ENCODE measurements at places on chromosomes 16 and 17.

GRCh38 chr17:42578282-42578869, 847 bp upstream of the PSMC3IP start:
- peaks cover 41% of the 10 kb centered on the region for H3K36me3 ChIP-seq
- no peaks in the 10 kb centered on the region for H3K27me3 ChIP-seq
- peak; percentile 96 for DNase-seq
- H3K4me1 ChIP-seq: no peaks in the 10 kb centered on the region

- DNase-seq: no peak
- no peak overlapping the region for H3K4me3 ChIP-seq
- no peak overlapping the region for H3K27ac ChIP-seq
- H3K36me3 ChIP-seq: no peaks in the 10 kb centered on the region
Measured at GRCh38 chr17:73316919-73317505, 5.2 kb upstream of the CDC42EP4 start.

DNA sequence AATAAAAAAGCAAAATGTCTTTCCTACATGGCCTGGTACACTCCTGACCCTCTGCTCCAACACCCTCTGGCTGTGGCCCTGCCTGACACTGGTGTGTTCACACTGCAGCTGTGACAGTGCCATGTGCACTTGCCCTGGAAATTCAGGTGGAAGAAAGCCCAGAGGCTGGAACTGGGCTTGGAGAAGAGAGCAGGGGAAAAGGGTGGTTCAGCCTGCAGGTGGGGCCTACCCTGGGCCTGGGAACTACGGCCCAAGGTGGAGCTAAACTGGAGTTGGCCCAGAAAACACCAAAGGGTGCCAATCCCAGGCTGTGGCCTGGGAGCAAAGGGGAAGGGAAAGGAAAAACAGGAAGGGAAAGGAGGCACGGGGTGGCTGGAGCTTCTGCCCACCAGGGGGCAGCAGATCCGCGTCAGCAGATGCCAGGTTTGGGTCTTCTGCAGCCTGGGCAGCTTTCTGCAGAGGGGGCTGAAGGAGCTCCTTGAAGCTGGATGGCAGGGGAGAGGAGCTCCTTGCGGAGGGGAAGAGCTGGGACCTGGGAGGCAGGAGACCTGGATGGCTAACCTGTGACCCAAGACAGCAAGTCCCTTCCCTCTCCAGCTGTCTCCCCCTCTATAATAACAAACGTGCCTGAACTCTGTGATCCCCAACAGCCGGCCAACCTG, 15.4 kb upstream of the CTCF start:
- H3K36me3 ChIP-seq: 0 out of 2 replicates have a peak, but pooled peaks cover 3% of the 10 kb centered on the region
- DNase-seq: peak; percentile 92
- no peak overlapping the region for H3K27ac ChIP-seq
- H3K4me1 ChIP-seq: no peaks in the 10 kb centered on the region
- H3K4me3 ChIP-seq: no peak overlapping the region
- no peaks in the 10 kb centered on the region for H3K27me3 ChIP-seq

GRCh38 chr16:15613676-15614075, 29.3 kb downstream of the MARF1 start:
- H3K4me1 ChIP-seq: no peaks in the 10 kb centered on the region
- H3K4me3 ChIP-seq: no peak overlapping the region
- DNase-seq: no peak
- peaks cover 57% of the 10 kb centered on the region for H3K36me3 ChIP-seq

DNA sequence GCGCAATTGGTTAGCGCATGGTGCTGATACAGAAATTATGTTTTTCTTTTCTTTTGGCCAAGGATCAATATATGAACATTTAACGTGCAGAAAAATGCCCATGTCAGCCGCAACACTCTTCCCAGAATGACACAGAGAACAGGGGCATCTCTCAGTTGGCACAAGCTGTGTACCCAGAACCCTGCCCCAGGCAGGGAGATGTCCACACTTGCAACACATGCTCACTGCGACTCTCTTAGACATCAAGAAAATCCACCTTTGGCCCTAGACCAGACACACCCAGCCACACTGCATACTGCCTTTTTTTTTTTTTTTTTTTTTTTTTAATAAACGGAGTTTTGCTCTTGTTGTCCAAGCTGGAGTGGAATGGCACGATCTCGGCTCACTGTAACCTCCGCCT, 17.0 kb downstream of the PITPNA start:
- H3K4me1 ChIP-seq: no peaks in the 10 kb centered on the region
- H3K4me3 ChIP-seq: no peak overlapping the region
- no peak for DNase-seq
- H3K27me3 ChIP-seq: no peaks in the 10 kb centered on the region
- no peak overlapping the region for H3K27ac ChIP-seq

DNA sequence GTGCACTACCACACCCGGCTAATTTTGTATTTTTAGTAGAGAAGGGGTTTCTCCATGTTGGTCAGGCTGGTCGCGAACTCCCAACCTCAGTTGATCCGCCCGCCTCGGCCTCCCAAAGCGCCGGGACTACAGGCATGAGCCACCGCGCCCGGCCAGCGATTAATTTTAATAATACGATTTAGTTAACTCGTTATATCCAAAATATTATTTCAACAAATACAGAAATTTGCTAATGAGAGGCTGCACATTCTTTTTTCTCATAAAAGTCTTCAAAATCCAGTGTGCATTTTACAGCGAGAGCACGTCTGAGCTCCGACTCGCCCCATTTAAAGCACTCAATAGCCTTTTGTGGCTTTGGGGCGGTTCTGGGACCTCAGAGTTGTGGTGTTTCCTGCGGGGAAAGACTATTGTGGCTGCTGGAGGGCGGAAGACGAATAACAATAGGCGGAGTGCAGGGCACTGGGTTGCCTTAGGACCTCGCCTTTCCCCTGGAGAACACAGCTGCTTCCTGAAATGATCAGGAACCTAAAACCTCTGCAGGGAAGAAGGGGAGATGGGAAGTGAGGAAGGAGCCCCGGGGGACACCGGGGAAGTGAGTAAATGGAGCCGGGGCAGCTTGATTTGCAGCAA, 2.9 kb upstream of the ZSCAN10 start:
- no peaks in the 10 kb centered on the region for H3K36me3 ChIP-seq
- peaks cover 16% of the 10 kb centered on the region for H3K4me1 ChIP-seq
- DNase-seq: peak; percentile 61
- H3K27ac ChIP-seq: no peak overlapping the region
- H3K4me3 ChIP-seq: no peak overlapping the region
- H3K27me3 ChIP-seq: no peaks in the 10 kb centered on the region

- DNase-seq: no peak
- no peaks in the 10 kb centered on the region for H3K4me1 ChIP-seq
- H3K27me3 ChIP-seq: no peaks in the 10 kb centered on the region
Measured at GRCh38 chr17:2195729-2196128, 107.9 kb downstream of the SMG6 start.

GRCh38 chr16:68779891-68780290, 42.8 kb downstream of the CDH1 start:
- no peaks in the 10 kb centered on the region for H3K36me3 ChIP-seq
- H3K4me1 ChIP-seq: peaks cover 31% of the 10 kb centered on the region
- no peak for DNase-seq
- H3K4me3 ChIP-seq: no peak overlapping the region

DNA sequence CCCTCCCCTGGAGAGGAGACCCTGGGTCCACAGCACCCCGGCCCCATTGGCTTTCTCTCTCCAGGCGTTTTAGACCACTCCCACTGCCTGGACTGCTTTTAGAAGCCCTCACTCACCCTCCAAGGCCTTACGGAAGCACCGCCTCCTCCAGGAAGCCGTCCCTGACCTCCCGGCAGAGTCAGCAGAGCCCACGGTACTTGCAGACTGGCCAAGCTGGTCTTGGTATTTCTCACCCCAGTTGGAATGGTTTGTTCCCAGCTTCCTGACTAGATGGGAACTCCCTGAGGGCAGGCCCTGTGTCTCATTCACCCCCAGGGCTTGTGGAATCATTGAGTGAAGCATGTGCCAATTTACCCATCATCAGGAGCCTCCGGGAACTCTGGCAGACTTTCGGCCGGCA, 9.2 kb downstream of the SCGB1C2 start:
- H3K27ac ChIP-seq: no peak overlapping the region
- no peak for DNase-seq
- no peak overlapping the region for H3K4me3 ChIP-seq
- H3K4me1 ChIP-seq: no peaks in the 10 kb centered on the region
- H3K36me3 ChIP-seq: no peaks in the 10 kb centered on the region
- peaks cover 17% of the 10 kb centered on the region for H3K27me3 ChIP-seq

Data from H1 (cell line).